ENCODE measurements at places on chromosomes 7 and 10. TPM values are rescaled to one million over a fixed set of nuclear protein-coding genes. Genes with fewer than 3 reads are reported as not detected.

Gene CROT
- 2.7 TPM for polyA plus RNA-seq

Gene RGS10
- polyA plus RNA-seq: 42.7 TPM

Gene C7orf33
- not detected for polyA plus RNA-seq

Gene ITIH5
- polyA plus RNA-seq: not detected

Gene SPDYE2
- polyA plus RNA-seq: 1.2 TPM

Gene CD36
- 0.69 TPM for polyA plus RNA-seq

Gene CALHM1
- 1.4 TPM for polyA plus RNA-seq

Gene ENTPD7
- 0.99 TPM for polyA plus RNA-seq
